ENCODE measurements at places on chromosomes 2 and 18.

DNA sequence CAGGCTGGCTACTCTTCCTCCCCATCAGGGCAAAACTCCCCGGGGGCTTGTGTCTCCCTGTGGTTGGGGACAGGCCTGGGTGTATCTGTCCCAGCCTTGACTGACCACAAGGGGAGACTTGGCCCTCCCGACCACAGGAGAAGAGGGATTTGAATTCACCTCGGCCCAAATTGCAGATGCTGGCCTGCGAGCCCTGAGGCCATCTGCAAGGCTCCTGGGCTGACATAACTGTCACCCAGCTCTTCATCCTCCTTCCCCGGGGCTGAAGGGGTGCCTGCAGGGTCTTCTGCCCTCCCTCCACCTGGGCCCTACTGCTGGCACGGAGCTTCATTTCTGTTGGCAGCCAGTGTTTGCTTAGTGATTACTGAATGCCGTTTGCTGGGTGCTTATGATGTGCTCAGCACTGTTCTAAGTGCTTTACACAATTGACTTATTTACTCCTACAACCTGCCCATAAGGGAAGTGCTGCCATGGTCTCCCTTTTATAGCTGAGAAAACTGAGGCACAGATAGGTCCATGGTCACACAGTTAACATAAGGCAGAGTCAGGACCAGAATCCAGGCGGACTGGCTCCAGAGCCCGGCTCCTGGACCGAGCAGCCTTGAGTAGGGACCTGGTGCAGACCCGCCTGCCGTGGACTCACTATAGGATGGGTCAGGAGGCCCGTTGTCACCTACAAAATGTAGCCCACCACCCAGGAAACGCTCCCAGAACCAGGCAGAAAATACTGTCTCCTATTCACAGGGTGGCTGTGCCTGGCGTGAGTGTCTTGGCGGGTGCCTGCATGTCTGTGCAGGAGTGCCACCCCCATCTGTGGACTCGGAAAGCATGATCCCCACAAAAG, 18.9 kb downstream of the STEAP3 start:
- no peak for DNase-seq

DNA sequence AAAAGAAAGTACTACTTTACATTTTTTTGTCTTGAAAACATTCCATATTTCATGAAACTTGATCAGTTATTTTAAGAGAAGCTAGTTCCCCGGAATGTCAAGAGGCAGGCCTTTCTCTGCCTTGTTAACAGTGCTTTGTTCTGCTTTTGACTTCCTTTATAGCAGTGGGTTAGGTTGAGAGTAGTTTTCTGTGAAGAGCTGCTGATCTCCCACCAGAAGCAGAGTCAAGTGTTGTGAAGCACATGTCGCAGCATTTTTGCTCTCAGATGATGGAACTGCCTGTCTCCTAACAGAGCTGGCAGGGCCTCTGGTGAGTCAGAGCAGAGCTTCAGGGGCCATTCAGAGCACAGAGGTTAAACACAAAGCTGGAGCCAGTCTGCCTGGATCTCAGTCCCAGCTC, 871.8 kb downstream of the SLC4A3 start:
- peak; percentile 24 for DNase-seq

- DNase-seq, result no peak
Measured at GRCh38 chr2:96701636-96702035, 38.2 kb downstream of the LMAN2L start.

DNA sequence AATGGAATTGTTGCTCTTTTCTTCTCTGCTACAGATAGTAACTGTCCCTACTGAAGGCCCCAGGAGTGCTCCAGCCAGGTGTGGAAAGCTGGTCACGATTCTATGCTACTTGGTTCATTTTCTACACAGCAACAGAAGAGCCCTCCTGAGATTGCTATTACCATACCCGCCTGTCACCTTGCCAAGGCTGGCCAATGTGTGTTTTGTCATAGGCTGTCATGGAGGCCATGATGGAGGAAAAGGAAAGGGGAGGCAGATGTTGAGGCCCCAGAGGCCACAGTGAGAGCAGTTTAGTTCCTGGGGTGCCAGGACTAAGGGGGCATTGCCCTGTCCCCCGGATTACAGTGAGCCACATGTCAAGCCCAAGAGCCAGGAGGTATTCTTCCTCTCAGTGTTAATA, 952 bp downstream of the ELMOD3 start:
- DNase-seq, result no peak

- DNase-seq, result no peak
Measured at GRCh38 chr2:219492575-219492974, 6.1 kb upstream of the GMPPA start.

DNA sequence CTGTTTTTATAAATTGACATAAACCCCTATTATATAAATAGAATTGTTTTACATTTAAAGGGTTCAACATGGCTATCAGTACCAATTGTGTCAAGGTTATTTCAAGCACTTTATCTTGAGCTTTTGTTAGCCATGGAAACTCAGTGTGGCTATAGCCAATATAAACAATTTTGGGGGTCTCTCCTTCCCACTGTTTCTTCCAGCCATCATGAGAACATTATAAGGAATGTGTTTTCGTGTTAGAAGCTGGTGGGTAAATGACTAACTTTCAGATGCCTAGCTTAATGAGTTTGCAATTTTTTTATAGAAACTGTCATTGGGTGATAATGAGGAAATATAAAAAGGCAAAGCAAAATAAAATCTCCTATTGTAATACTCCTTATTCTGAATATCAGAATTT, 153.5 kb upstream of the FOSL2 start:
- DNase-seq, result no peak

- DNase-seq, result peak; percentile 44
Measured at GRCh38 chr2:234771980-234772732, 179.7 kb upstream of the SH3BP4 start.

- DNase-seq, result no peak
Measured at GRCh38 chr2:28394997-28395333, 2.3 kb downstream of the FOSL2 start.

GRCh38 chr2:207107131-207107530, 58.6 kb downstream of the KLF7 start:
- no peak for DNase-seq

GRCh38 chr2:43269706-43270105, 43.3 kb upstream of the ZFP36L2 start:
- no peak for DNase-seq

- no peak for DNase-seq
Measured at GRCh38 chr2:69992310-69993047, 31.0 kb upstream of the ASPRV1 start.

DNA sequence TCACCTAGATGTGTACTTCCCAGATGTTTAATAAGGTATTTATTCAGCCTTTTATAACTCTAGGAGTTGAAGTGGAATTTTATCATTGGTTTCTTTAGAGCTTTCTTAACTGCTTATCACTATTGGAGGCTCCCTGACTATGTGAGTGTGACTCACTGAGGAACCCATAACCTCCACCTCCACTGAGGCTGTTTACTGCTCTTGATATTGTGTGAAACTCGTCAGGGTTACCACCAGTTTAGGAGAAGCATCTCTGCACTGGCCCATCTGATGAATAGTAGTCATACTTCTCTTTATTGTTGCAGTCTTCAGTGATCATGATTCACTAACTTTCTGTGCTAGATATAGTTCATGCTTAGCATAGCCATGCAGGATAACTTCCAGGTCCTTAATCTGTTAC, 79.6 kb upstream of the UBXN4 start:
- DNase-seq, result no peak

DNA sequence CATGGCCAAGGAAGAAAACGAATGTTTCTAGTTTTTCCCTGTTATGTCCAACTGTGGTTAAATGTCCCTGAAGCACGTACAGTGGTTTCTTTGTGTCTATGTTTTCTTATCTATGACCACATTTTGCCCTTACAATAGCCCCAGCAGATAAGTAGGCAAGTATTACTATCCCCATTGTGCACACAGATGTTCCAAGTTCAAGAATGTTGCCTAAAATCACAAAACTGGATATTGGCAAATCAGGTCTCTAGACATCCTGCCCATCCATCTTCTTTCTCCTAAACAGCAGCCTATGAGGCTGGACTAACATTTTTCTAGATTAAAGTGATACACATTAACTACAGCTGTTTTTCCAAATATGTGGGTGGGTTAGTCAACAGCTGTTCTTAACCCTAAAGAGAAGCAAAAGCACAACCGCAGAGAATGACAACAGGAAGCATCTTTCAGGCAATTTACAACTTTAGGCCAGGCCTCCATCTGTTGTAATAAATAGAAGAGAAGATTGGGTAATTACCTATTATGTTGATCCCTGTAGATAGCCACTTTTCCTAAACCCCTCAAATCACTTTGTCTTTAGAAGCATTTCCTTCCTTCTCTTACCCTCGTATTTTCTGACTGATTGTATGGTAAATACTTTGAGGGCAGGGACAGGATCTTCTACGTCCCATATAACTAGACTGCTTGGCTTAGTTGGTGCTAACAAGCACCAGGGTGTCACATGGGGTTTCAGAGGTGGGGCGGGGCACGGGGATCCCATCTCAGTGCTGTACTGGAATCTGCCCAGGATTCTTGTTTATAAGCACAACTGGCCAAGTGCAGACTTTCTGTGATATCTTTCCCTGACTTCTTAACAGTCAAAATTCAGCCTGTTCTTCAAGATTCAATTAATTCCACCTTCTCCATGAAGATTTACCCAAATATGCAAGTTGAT, 132.1 kb upstream of the SETBP1 start:
- no peak for DNase-seq

- DNase-seq, result no peak
Measured at GRCh38 chr2:212327171-212327809, 211.3 kb downstream of the ERBB4 start.

GRCh38 chr2:3010001-3010400, 367.6 kb downstream of the EIPR1 start:
- DNase-seq, result no peak

- DNase-seq, result peak; percentile 36
Measured at GRCh38 chr2:62292190-62292589, 96.3 kb downstream of the B3GNT2 start.

Data from muscle of arm (tissue), 14 donors.